ENCODE measurements at places on chromosomes 3 and 15.

DNA sequence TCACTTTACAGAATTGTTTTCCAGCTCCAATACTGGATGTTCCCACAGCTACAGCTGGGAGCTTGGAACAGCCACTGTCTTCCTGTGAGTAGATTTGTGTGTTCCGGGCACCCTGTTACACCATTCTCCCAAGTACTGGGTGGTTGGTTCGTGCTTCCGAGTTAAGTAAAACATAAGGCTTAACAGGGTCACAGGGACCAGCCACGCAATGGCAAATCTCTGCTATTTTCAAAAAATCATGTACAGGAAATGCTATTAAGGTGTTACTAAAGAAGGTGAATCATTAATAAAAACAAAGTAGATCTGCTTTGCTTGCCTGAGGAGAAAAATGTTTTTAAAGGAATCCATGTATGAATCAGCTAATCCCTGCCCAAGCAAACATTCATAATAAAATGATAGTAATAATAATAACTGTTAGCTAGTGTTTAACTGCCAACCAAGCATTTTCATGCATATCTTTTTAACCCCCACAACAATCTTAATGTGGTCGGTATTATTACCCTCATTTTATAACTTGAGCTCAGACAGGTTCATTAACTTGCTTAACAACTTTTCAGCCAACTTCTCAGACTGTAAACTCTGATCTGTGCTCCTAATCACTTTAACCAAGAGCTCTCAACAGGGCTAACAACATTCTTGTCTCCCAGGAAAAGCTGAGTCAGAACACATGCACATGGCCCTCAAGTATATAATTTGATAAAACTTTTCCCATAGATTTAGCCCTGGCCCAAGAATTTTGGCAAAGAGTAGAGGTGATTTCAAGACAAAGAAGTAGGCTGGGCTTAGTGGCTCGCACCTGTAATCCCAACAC lies 2.7 kb upstream of the C2CD4A start:
- DNase-seq = no peak

GRCh38 chr3:141960731-141961130 lies 84.3 kb downstream of the ATP1B3 start:
- no peak for DNase-seq

- DNase-seq = no peak
Measured at GRCh38 chr3:123773681-123774431, 110.3 kb downstream of the MYLK start.

DNA sequence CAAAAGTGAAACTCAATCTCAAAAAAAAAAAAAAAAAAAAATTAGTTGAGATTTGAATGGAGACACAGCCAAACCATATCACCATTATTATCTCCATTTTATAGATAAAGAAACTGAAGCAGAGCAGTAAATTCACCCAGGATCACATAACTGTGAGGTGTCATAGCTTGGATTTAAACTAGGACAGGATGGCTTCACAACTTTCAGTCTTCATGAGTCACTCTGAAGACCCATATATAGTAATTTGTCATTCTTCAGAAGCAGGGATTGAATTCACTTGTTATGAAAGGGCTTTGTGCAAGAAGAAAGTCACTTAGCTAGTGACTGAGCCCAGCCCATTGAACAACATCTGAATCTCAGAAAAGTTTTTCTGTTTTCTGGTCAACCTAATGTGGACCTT lies 60.5 kb upstream of the LRIG1 start:
- no peak for DNase-seq

DNA sequence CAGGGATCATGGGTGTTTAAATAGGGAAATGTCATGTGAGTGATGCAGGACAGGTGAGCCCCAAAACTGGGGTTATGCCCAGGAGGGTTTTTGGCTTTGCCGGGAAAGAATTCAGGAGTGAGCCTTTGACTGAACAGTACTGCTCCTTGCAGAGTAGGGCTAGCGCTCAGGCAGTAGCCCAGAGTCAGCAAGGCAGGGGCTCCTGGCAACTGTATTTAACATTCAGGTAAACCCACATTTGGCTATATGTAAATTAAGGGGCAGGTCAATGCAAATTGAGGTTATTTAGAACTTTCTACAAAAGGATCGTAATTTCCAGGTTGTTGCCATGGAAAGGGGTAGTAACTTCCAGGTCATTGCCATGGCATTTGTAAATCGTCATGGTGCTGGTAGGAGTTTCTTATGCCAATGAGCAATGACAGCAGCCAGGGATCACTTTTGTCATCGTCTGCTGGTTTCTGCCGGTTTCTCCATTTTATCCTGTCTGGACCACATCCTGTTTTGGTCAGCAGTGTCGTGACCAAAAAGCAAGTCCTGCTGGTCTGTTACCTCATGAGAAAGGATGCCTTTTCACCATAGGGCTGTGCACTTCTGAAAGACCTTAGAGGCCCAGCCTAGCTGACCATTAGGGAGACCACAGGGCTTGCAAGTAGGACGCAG lies 24.3 kb downstream of the MTHFS start:
- no peak for DNase-seq

- no peak for DNase-seq
Measured at GRCh38 chr15:86595741-86596140, 516.1 kb downstream of the AGBL1 start.

DNA sequence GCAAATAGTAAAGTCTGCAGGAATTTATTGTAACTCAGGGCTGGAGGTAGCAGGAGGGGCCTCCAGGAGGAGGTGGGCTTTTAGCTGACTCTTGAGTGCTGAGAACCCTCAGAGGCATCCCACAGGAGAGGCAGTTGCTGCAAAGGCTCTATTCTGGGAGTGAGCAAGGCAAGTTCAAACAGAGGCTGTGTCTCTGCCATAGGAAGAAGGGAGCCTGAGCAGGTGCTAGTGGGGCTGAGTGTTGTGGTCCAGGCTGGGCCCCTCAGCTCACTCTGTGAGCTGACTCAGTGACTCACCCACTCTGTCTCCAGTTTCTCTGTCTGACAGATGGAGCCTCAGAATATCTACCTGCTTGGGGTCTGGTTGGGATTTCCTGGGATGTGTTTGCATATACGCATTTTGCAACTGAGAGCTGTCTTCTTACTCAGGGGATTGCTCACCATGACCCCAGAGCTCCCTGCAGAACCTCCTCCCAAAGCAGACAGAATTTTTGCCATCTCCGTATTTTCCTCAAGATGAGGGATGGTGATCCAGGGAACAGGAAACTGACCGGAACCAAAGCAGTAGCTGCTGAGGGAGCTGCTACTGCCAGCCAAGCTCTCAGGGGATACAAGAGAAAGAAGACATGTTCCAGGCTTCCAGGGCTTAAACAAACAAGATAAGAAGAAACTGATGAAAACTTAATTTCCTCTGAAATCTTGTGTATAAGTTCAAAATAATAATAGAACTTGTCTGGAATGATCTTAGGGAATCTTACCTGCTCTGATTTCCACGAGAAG lies 13.6 kb upstream of the NOX5 start:
- DNase-seq = no peak

DNA sequence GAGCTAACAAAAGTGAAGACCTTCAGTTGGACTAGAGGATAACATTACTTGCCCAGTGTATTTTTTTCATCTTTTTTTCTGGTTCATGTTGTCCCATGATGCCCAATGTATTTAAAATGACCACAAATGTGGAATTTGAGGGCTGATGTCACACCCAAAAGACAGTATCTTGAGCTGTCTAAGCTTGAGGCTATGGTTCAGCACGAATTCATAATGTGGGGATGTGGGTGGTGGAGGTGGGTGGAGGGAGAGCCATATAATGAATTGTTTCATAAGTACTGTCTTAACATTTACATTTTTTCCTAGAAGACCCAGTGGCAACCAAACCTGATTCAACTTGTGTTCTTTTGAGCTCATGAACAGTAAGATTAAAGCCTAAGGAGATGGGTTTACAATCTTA lies 37.5 kb downstream of the CHAC1 start:
- no peak for DNase-seq

DNA sequence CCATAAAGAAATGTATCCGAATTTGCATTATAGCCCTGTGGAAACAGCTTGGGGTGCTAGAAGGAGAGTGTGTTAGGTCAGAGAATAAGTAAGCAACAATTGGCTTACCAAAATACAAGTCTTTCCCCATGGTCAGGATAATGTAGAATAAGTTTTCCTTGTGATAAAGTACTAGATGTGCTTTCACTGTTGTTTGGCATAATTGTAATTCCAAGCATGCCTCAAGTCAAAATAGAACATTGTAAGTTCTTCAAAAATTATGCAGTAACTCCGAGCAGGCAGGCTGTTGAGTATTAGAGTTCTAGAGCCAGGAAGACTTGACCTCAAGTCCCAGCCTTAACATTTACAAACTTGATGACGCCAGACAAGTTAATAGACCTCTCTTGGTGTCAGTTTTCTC lies 242.0 kb downstream of the TUSC7 start:
- DNase-seq = no peak

DNA sequence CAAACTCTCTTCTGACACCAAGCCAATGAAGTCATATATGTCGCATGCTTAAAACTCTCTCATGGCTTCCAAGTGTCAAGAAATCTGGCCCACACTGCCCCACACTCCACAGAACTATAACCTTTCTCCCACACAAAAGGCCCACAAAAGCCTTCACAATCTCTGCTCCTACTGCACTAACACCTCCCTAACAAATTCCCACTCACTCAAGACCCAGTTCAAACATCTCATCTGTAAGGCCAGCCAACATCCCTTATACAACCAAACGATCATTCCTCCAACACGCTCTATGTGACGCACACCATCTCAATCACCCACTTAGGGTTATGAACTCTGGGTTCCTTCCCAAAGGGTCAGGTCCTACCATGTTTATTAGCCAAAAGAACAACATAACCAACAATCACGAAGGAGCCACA lies 13.5 kb downstream of the TBC1D2B start:
- no peak for DNase-seq

GRCh38 chr15:76191539-76192244 lies 119.6 kb downstream of the ETFA start:
- no peak for DNase-seq

DNA sequence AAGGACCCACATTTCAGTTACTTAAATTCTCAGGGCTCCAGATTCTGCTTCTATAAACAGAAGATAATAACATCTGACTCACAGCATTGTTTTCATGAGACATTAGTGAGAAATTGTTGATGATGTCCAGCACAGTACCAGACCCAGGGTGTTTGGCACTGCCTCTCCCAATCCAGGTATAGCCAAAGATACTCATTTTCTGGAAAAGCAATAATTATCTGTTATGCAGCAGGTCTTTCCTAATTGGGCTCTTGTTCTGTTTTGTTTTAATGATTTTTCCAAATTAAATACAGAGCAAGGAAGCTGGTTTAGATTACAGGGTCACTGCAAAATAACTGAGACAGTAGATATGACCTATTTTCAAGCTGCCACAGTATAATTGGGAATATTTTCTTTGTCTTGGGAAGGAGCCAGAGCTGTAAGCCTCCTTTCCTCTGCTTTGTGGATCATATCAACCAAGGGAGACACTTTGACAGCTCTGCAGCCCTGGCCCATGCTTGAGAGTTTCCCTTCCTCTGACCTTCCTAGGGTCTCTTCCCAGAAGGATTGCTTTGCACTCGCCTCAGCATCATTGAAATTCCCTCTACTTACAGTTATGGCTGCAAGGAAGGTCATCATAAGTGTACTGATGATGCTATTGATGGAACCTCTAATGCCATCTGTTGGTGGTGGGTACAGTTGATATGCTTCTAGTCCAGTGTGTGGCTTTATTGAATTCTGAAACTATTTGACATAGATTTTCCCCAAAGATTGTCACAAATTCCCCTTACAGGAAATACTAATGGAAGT lies 522.4 kb upstream of the ADAMTS9 start:
- DNase-seq = no peak

DNA sequence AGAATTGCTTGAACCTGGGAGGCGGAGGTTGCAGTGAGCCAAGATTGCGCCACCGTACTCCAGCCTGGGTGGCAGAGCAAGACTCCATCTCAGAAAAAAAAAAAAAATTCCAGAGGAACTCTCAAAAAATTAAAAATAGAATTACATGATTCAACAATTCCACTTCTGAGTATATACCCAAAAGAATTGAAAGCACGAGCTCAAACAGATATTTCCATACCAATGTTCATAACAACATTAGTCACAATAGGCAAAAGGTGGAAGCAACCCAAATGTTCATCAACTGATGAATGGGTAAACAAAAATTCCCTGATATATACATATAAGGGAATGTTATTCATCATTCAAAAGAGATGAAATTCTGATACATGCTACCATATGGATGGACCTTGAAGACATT lies 16.9 kb upstream of the MORF4L1 start:
- DNase-seq = no peak

DNA sequence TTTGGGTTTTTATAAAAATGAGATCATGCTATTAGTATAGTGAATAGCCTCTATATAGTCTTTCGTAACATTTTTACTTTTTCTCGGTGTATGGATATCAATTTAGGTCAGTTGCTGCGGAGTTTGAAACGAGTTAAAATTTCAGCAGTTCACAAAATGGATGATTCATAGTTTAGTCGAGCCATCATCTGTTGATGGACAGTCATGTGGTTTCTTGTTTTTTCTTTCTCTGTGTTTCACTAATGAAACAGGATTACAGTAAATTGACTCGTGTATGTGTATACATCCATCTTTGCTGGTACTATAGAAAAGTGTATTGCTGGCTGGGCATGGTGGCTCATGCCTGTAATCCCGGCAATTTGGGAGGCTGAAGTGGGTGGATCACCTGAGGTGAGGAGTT lies 106.8 kb downstream of the IGF1R start:
- DNase-seq = no peak

GRCh38 chr15:66252685-66253417 lies 699 bp downstream of the MEGF11 start:
- DNase-seq = peak; percentile 35

DNA sequence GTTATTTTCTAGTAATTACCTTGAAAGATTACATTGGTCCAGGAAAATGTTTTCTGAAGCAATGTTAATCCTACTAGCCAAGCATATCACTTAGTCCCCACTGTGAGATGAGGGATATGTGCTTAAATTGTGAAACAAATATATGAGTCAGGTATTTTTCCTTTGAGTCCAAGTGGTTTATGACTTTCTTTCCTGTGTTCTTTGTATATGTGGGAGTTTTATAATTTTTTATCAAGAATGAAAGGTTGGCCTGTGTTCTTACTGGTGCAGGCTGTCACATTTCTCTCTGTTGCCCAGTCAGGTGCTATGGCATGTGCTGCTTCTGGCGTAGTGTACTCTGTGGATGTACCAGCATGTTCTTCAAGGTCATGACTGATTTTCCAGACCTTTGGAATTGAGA lies 147.4 kb downstream of the CMSS1 start:
- DNase-seq = no peak

- DNase-seq = no peak
Measured at GRCh38 chr3:124275412-124275811, 283.5 kb upstream of the ROPN1 start.

GRCh38 chr3:179348325-179349013 lies 960 bp downstream of the MFN1 start:
- DNase-seq = peak; percentile 36

GRCh38 chr3:8635631-8636030 lies 9.0 kb downstream of the SSUH2 start:
- DNase-seq = no peak

- DNase-seq = no peak
Measured at GRCh38 chr3:15107075-15107947, 8.4 kb upstream of the RBSN start.

All from CD4-positive, alpha-beta T cell (primary cell).